ENCODE measurements at places on chromosomes 4 and X.
A peak's percentile ranks its signal among the peaks of the same experiment; 100 is the strongest.

GRCh38 chr4:152467101-152467500 lies 68.8 kb downstream of the FBXW7 start:
- no peak for DNase-seq

DNA sequence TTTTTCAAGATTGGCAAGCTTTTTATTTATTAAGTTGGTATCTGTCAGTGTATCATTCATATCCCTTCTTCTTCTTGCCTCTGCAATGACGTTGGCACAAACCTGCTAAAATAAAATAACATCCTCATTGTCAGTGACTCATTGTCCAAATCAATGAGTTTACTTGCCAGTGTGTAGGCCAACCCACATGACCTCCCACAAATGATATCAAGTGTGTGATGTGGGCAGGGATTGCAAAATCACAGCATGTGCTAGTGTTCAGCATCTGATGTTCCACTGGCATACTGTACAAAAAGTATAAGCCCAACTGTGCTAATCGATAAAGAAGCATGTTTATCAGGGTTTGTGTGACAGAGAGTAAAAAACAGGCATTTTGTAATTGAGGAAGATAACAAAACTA lies 25.5 kb downstream of the GPAT3 start:
- DNase-seq = peak; percentile 3

- DNase-seq = no peak
These were observed 80.3 kb downstream of the ARHGAP24 start for GRCh38 chr4:85555206-85555605.

DNA sequence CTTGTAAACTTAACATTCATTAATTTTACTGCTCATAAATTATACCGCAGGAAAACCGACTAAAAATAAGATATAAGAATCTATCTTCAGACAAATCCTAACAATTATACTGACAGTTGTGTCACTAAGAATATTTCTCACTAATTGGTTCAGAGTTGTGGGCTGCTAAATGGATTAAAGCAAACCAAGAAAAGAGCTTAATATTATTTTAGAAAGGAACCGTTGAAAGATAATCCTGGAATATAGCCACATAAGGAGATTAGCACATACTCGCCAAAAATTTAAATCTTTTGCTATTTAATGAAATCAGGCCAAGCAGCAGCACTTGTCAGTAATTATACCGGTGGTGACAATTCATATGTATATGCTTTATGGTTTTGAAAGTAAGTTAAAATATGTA lies 132.8 kb downstream of the SLIT2 start:
- no peak for DNase-seq

DNA sequence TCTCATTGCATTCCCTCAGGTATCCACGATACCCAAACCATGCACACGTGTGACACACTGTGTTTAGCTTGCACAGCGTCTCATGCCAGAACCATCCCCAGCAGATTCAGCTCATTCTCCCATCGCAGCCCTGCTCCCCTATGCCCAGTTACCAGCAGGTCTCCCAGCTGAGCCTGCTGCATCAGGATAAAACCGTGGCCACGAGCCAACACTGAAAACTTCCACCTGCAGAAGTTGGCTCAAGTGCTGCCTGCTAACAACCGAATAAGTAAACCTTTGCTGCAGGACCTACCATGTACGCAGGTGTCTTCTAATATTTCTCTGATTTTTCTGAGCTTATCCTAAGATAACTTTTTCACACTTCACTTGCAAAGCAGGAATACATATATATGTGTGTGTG lies 120.4 kb upstream of the STS start:
- DNase-seq = no peak

GRCh38 chr4:76758290-76758882 lies 139.6 kb downstream of the SOWAHB start:
- DNase-seq = no peak

DNA sequence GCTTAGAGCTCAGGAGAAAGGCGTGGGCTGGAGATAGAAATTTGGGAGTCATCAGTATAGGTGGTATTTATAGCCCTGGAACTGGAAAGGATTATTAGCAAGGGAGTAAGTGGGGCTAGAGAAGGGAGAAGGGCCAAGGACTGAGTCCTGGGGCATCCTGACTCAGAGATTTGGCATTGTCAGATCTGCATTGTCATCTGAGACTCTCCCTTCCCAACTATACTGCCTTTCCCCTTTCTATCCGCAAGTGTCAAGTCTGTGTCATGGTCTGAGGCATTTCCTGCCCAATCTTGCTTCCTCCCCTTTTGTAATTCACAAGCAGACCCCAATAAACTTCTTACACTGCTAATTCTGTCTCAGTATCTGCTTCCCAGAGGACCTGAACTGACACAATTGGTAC lies 24.4 kb upstream of the SLC25A43 start:
- no peak for DNase-seq

- no peak for DNase-seq
These were observed 57.2 kb downstream of the BMP15 start for GRCh38 chrX:50967736-50968135.

DNA sequence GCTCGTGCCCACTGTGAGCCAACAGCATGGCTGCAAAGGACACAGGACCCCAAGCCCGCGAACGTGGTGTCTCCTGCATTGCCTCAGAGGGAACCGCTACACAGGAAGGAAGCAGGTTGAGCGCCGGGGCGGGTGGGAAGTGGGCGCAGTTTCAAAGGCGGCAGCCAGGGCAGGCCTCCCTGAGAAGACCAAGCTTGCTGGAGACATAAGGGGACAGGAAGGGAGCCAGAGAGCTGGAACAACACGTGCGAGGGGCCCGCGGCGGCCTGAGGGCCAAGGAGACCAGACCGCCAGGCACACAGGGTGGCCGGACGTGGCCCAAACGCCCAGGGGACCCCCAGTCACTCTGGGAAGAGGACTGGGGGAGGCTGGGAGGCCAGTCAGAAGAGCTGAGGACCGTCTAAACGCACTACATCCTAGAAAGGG lies 32.0 kb downstream of the CTBP1 start:
- peak; percentile 41 for DNase-seq

- DNase-seq = no peak
These were observed 358.8 kb downstream of the MID1IP1 start for GRCh38 chrX:39159921-39160507.

GRCh38 chr4:53711926-53712325 lies 120.6 kb upstream of the LNX1 start:
- no peak for DNase-seq

- peak; percentile 34 for DNase-seq
These were observed 1.1 kb downstream of the PJA1 start for GRCh38 chrX:69163936-69164741.

GRCh38 chr4:70533211-70533610 lies 14.8 kb downstream of the AMTN start:
- no peak for DNase-seq

DNA sequence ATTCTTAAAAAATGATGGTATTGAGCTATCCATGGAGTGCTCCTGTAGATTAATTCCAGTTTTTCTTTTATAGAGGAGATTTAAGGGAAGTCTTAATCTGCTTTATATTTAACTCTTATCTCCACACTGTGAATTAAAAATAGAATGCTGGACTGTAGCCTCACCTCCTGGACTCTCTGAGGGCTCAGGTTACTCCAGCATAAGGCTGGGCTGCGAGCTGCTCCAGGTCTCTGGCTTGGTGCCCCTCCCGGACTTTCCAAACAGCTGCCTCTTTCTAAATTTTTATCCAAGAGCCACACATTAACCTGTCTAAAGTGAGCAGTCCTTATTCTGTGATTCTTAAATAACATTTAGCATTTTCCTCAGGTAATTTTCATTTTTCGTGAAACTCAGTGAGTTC lies 218.7 kb upstream of the JADE1 start:
- DNase-seq = no peak

GRCh38 chrX:28016823-28017222 lies 35.6 kb upstream of the DCAF8L1 start:
- DNase-seq = no peak

DNA sequence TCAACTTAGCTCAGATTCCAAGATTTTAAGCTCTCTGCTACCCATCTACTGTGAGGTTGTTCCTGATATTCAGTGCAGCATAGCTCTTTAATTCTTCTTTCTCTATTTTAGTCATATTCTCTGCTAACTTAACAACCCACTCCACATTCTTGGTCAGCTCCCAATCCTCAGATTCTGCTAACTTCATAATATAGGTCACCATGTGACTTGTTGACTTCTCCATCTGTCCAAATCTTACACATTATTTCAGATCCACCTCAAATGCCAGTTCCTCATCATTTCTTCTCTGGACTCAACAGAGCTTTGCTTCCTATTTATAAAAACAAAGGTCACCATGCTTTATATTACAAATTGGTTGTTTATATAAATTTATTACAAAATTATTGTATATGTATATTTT lies 29.3 kb upstream of the RXFP1 start:
- no peak for DNase-seq

DNA sequence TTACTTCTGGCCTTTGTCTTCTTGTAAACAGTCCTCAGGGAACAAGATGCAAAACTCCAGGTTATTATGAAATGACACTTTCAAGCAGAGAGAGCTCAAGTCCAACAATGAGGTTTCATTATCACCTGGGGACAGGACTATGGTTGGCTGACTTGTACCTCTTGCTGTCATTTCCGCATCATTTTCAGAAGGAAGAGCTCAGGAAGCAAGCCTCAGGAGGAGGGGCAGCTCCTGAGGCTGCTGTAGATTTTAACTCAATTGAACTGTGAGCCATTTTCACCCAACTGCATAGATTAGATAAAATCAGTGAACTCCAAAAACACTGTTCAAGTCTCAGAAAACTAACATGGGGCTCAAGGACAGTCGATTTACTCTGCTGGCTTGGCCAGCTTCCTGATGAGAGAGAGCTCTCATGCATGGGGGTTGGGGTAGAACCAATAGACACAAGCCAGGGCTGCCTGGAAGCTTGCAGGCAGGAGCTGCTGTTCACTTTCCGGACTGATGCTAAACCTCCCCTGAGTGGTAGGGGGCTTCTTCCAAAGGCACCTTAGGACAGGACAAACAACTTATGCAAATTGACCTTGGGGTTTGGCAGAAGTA lies 23.6 kb downstream of the TMEM255A start:
- no peak for DNase-seq

DNA sequence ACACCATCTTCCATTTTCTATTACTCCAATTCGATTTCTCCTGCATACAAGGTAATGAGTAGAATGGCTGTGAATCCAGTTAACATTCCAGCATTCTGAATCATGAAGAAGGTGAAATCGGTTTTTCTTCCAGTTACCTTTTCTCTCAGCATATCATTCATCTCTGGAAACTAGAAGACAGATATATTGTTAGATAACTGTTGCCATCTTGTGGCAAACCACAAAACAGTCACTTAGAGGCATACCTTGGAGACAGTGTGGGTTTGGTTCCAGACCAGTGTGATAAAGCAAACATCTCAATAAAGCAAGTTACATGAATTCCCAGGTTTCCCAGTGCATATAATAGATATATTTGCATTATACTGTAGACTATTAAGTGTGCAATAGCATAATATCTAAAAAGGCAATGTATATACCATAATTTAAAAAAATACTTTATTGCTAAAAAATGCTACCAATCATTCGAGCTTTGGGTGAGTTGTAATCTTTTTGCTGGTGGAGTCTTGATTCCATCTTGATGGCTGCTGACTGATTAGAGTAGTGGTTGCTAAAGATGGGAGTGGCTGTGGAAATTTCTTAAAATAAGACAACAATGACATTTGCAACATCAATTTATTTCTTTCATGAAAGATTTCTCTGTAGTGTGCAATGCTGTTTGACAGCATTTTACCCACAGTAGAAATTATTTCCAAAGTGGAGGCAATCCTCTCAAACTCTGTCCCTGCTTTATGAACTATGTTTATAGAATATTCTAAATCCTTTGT lies 82.1 kb downstream of the SLC39A8 start:
- DNase-seq = peak; percentile 0

DNA sequence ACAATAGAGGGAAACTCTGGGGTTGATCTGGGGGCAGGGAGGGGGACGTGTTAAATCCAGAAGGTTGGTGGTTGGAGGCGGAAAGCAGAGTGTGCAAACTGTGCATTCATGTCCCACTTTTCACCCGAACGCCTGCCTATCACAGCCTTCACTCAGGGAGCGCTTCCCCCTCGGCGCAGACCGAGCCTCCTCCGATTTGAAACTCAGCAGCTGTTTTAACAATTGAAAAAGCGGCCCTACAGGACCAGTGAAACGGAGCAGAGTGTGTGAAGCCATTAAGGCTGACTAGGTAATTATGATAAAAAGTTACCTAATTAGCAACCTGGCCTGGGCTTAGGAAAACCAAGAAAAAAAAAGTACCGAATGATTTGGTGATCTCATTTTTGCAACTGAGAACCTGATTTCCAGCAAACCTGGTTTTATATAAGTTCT lies 685 bp upstream of the NDNF start:
- no peak for DNase-seq

GRCh38 chr4:24770032-24770584 lies 25.3 kb upstream of the SOD3 start:
- DNase-seq = no peak

GRCh38 chr4:6381571-6382123 lies 90.8 kb downstream of the PPP2R2C start:
- DNase-seq = no peak

DNA sequence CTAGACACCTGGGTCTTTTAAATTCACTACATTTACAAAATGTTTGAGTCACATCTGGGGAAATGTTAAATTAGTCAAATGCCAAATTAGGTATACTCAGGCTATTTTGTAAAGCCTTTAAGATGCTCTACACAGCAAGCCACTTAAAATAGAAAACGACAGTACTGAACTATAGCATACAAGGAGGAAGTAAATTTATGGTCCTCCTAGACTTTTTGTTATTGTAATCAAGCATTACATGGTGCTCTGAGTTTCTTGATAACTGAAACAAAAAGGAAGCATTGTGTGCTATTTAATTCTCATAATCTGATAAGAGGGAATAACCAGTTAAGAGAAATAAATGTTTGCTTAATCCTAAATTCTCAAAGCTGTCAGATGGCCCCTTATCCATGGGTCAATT lies 46.2 kb downstream of the SLC9A7 start:
- DNase-seq = no peak

DNA sequence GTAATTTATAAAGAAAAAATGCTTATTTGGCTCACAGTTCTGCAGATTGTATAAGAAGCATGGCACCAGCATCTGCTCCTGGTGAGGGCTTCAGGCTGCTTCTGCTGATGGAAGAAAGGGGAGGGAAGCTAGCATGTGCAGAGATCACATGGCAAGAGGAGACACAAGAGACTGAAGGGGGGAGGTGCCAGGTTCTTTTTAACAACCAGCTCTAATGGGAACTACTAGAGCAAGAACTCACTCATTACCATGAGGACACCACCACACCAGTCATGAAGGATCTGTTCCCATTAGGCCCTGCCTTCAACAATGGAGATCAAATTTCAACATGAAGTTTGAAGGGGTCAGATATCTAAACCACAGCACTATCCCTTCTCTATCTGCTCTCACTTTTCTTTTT lies 9.4 kb upstream of the COPS4 start:
- no peak for DNase-seq

GRCh38 chrX:95291561-95291960 lies 1393.1 kb upstream of the DIAPH2 start:
- DNase-seq = no peak

DNA sequence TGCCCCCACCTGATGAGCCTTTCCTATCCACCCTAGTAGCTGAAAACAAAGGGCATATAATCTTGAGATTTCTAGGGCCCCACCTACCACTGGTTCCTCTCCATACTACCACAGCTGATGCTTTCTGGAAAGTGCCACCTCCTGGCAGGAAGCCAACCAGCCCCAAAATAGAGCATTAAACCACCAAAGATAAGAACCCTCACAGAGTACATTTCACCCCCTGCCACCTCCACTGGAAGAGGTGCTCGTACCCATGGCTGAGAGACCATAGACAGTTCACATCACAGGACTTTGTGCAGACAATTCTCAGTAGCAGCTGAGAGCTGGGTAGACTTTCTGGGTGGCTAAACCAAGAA lies 94.1 kb downstream of the IRS4 start:
- DNase-seq = no peak

- no peak for DNase-seq
These were observed 16.4 kb downstream of the PLP1 start for GRCh38 chrX:103792916-103793544.

All from stimulated activated CD4-positive, alpha-beta T cell treated with anti-CD3 and anti-CD28 coated beads, Interleukin-1b, Interleukin-23, amount 100 ng/mL, for 4 hours (primary cell).